ENCODE measurements at places on chromosomes 3 and 15.
A peak's percentile ranks its signal among the peaks of the same experiment; 100 is the strongest.

GRCh38 chr3:100516232-100516631, 23.8 kb downstream of the TMEM45A start:
- no peak for DNase-seq

- DNase-seq: no peak
Observed at GRCh38 chr3:133268726-133269134, 131.1 kb upstream of the BFSP2 start.

DNA sequence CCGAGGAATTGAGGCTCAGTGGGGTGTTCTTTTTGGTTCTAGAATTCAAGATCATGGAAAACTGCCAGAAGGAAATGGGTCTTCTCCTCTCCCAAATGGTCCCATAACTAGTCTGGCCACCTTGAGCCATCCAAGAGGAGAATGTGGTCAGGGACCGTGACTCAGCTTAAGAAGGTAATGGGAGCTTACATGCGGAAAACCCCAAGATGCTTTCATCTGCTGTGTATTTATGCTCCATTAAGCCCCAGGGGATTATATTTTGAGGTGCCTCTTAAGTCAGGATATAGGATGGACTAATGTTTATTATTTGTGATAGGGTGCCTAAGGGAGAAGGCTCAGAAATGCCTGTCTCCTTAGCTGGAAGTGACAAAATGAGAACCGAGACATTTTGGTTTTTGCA, 39.2 kb upstream of the DLG1 start:
- DNase-seq: no peak

DNA sequence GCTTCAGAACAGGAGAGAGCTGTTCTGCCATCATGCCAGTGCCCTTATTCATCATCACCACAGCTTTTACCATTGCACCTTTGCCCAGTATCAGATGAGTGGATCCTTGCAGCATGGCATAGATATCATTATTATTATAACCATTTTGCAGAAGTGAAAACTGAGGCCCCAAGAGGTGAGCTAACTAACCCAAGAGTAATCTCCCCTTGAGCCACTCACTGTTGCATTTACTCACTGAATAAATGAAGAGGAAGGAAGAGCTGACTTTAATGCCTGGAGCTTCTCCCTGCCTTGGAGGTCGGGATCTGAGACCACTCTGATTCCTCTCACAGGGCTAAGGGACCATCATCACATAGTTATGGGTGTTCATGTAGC, 32.0 kb downstream of the HRH1 start:
- no peak for DNase-seq

DNA sequence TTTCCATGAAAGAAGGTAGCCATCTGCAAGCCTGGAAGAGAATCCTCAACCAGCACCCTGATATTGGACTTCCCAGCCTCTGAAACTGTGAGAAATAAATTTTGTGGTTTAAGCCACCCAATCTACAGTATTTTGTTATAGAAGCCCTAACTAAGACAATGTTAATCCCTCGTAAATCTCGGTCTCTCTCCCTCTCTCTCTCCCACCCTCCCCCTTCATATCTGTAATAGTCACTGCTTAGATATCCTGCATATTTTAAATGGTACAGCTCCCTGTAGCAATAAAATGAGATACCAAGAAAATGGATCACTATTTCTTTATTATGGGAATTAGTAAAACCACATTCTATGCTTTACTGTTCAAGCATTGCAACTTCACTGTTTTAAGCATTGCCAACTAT, 21.0 kb upstream of the FAM174B start:
- DNase-seq: no peak

- DNase-seq: no peak
Observed at GRCh38 chr3:177185035-177185574, 12.2 kb downstream of the TBL1XR1 start.

DNA sequence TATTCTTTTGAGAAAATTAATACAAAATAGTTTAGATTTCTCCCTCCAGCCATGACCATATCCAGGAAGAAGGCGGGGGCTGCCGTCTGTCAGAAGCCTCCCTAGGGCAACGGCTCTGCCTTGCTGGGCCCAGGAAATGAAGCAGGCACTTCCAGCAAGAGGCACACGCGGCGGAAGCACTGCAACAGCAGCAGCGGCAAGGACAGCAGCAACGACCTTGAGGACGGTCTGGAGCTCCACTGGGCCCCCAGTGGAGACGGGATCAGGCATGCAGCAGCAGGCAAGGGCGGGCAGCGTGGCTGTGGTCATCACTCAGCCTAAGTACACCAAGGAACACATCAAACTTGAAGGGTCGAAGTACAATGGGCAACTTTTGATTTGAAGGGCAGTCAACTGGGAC, 61.3 kb upstream of the EPHA6 start:
- no peak for DNase-seq

DNA sequence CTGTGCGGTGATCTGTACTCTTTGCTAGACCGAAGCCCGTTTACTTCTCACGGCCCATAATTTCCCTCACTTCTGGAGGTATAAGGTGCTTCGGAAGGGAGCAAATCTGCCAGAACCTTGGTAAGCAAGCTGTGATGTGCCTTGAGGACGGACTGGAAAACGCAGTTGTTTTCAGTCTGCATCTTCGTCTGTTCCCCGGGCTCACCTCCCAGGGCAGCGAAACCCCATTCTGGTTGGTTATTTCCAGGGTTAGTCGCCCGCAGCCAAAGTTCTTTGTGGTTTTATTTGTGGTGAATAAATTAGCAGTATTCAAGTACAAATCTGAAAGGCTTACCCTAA, 401 bp downstream of the RAMAC start:
- peak; percentile 38 for DNase-seq

DNA sequence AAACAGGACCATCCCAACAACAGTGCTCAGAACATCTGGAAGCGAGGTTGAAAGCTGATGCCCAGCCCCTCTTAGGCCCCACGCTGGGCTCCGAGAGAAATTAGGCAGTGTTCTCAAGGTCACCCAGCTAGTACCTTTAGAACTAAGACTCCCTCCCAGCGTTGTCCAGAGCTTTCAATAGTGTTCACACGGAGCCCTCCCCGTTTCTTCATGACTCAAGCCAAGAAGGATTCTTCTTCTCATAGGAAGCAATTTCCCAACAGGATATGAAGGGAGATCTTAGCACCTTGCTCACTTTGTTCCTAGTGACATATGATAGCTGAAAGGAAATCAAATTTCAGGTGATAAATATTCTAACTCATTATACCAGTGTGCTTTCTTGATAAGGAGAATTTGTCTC, 244.2 kb upstream of the ST8SIA2 start:
- no peak for DNase-seq

DNA sequence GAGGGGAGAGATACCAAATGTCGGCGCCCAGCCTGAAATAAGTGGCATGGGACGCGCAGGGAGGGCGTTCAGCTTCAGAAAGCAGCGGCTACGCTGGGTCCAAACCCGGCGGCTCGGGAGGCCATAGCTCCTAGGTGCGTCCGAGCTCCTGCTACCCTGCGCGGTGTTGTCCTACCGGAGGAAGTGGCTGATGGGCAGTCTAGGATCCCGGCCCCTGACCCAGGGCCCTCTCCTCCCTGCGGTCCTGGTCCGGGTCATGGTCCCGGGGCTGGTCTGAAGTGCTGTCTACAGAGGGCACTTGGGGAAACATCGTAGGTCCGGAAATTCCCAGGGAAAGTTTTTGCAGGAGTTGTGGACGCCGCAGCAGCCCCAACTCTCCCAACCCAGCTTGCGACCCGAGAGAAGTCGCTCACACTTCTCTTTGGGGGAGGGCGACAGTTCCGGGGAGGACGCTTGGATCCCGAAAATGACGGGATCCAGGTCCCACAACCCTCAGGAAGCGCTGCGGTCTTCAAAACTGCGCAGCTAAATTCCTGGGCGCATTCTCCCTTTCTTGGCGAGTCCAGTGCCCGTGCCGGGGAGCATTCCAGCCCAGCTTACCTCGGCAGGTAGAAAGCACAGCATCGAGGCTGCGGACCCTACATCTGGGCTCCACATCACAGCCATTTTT, 9.1 kb upstream of the FOXB1 start:
- peak; percentile 3 for DNase-seq

GRCh38 chr15:70588613-70589012, 174.7 kb downstream of the UACA start:
- no peak for DNase-seq

- peak; percentile 53 for DNase-seq
Observed at GRCh38 chr15:92907896-92908712, 8.0 kb downstream of the CHD2 start.

- DNase-seq: no peak
Observed at GRCh38 chr15:100770661-100771584, 108.7 kb upstream of the ALDH1A3 start.

GRCh38 chr3:79161941-79162340, 605.9 kb downstream of the ROBO1 start:
- no peak for DNase-seq

DNA sequence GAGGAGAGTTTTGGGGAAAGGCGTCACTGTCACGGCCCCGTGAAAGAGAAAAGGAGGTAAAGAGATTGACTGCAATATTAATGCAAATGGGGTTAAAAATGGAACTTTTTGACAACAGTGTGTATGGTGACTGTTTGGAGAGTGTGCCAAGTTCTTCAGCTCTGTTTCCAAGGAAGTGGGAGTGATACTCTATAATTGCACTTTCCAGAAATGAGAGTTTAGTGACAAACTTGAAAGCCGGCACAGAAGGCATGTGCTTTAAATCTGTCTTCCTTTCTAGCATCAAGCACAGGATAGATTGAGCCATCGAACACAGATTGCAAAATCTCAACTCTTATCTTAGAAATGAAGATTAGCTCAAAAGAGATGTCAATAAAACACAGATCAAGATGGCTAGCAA, 51.9 kb upstream of the SNRPA1 start:
- no peak for DNase-seq

GRCh38 chr3:28915741-28916500, 364.9 kb upstream of the RBMS3 start:
- no peak for DNase-seq

- DNase-seq: no peak
Observed at GRCh38 chr3:29454161-29454611, 173.3 kb downstream of the RBMS3 start.

GRCh38 chr3:172125963-172126457, 86.6 kb downstream of the FNDC3B start:
- no peak for DNase-seq

DNA sequence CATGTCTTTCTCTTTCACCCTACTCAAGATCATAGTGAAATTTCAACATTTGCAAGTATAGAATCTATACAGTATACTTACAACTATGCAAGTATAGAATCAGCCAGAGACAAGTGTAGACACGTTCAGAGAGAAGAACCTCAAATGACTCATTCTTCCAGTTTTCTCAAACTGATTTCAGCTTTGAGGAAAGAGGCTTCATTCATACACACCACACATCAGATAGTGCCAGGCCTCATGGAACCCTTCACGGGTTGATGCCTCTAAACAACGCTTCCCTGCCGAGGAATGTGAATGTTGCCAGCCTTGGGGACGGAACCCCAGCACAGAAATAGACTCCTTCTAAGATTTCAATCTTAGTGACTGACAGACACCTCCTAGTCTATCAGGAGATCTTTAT, 135.7 kb downstream of the FOXP1 start:
- no peak for DNase-seq

GRCh38 chr15:77689821-77690220, 57.1 kb upstream of the LINGO1 start:
- DNase-seq: no peak

GRCh38 chr3:138686771-138687221, 78.2 kb downstream of the FAIM start:
- DNase-seq: peak; percentile 10

GRCh38 chr3:125048282-125048681, 7.5 kb downstream of the HEG1 start:
- DNase-seq: no peak

GRCh38 chr3:56453011-56453410, 15.3 kb downstream of the ERC2 start:
- DNase-seq: no peak

GRCh38 chr3:14478956-14479550, 61.1 kb downstream of the GRIP2 start:
- no peak for DNase-seq

DNA sequence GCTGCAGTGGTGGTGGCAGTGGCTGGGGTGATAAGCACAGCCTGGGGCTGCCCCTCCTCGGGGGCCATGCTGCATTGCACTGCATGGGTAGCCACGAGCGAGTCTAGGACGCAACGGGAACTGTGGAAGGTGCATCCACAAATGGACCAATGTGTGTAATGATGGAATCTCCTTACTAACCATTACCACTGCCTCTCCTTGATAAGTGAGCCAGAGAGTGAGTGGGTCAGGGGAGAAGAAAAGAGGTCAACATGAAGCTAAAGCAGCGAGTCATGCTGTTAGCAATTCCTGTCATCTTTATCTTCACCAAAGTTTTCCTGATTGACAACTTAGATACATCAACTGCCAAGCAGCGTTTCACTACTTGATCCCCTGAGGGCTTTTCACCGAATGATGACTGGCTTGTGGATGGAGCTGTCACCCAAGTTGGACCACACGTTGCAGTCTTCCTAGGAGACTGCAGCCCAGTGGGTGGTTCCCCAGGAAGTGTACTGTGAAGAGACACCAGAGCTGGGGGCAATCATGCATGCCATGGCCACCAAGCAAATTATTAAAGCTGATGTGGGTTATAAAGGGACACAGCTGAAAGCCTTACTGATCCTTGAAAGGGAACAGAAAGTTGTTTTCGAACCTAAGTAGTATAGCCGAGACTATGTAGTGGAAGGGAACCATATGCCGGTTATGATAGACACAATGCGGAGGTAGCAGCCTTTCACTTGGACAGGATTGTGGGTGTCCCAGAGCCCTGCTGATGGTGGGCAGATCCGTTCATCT, 20.6 kb downstream of the SAMD7 start:
- DNase-seq: no peak

DNA sequence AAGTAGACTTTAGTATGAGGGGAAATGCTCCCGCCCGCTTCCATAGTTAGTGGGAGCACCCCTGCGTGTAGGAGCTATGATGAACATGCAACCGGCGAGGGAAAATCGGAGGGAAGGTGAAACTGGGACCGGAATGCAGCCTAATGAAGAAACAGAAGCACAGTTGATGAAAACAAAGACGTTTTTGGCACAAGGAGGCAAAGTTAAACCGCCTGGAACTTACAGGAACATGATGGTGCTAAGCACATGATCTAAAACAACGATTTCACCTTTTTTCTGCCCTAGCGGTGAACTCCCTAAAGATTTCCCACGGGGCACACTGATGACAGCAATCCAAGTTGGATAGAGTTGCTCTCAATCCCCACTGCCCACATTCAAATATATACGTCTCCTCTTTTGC, 49.4 kb upstream of the SPATA12 start:
- no peak for DNase-seq

Data from CD4-positive, alpha-beta T cell treated with Interleukin-17A for 1 hour (primary cell).